M059J (cell line): ENCODE measurements at places on chromosomes 13 and 19. TPM values are rescaled to one million over a fixed set of nuclear protein-coding genes. Genes with fewer than 3 reads are reported as not detected.

Gene PRSS57
- not detected in 2 replicates for total RNA-seq

Gene FFAR3
- not detected in 2 replicates for total RNA-seq

Gene EPSTI1
- 45.6 and 73.9 TPM in 2 replicates for total RNA-seq

Gene TPTE2
- not detected in 2 replicates for total RNA-seq

Gene WDR87
- total RNA-seq = not detected in 2 replicates

Gene PLK5
- total RNA-seq = not detected in 2 replicates

Gene NTN5
- total RNA-seq = 0.05 and 0.79 TPM in 2 replicates

Gene TNFSF13B
- 1.1 TPM in 2 replicates for total RNA-seq

Gene CGB1
- total RNA-seq = 2.6 and 14.5 TPM in 2 replicates

Gene IL11
- total RNA-seq = 23.0 and 39.1 TPM in 2 replicates

Gene WDR88
- not detected in 2 replicates for total RNA-seq

Gene S1PR4
- total RNA-seq = not detected in 2 replicates

Gene GJA3
- not detected in 2 replicates for total RNA-seq

Gene GPR18
- total RNA-seq = not detected in 2 replicates

Gene TUBB4A
- 0.20 TPM in 1 of 2 replicates, not detected in the other for total RNA-seq

Gene NCR1
- not detected in 2 replicates for total RNA-seq

Gene TEX101
- not detected in 2 replicates for total RNA-seq

Gene ADPRHL1
- total RNA-seq = 0.76 and 1.4 TPM in 2 replicates

Gene ZNF546
- 0.96 and 1.3 TPM in 2 replicates for total RNA-seq

Gene FXYD7
- total RNA-seq = not detected in 2 replicates

Gene RFX2
- total RNA-seq = 4.8 and 13.4 TPM in 2 replicates

Gene PLPP2
- total RNA-seq = 32.6 and 39.3 TPM in 2 replicates

Gene ZNF208
- total RNA-seq = not detected in 2 replicates

Gene BEST2
- total RNA-seq = not detected in 2 replicates

Gene ZNF99
- not detected in 2 replicates for total RNA-seq

Gene PTH2
- not detected in 2 replicates for total RNA-seq

Gene IL17D
- total RNA-seq = 0.47 and 0.71 TPM in 2 replicates

Gene FAM83E
- total RNA-seq = 0.89 TPM in 1 of 2 replicates, not detected in the other

Gene CATSPERD
- not detected in 2 replicates for total RNA-seq

Gene FPR2
- not detected in 2 replicates for total RNA-seq

Gene CEACAM18
- total RNA-seq = not detected in 2 replicates

Gene ZNF492
- total RNA-seq = not detected in 2 replicates

Gene RDH8
- total RNA-seq = not detected in 2 replicates
